Fibroblast of the conjunctiva (primary cell): ENCODE measurements at places on chromosomes 7 and 10.

GRCh38 chr10:109961174-109962001, 38.1 kb upstream of the XPNPEP1 start:
- no peak for DNase-seq

DNA sequence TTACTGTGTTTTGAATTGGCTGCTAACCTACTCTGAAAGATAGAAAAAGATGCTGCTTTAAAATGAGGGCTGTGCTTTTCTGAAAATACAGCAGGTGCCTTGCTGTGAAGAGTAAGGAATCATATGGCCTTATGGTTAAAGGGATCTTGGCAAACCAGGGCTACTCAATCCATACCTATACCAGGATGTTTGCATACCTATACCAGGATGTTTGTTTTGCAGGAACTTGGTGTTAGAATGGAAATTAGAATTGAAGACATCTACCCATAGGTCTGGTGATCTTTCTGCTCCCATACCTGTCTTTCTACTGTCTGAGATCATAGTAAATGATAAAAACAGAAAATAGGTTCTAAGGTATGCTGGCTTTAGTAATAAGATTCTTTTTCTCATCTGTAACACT, 200.2 kb upstream of the C7orf33 start:
- no peak for DNase-seq

- DNase-seq: no peak
Observed at GRCh38 chr10:61547297-61547696, 94.1 kb upstream of the TMEM26 start.

- DNase-seq: no peak
Observed at GRCh38 chr10:27065084-27065483, 35.2 kb downstream of the ANKRD26 start.

- no peak for DNase-seq
Observed at GRCh38 chr10:73644767-73645166, 3.5 kb upstream of the MYOZ1 start.

- DNase-seq: no peak
Observed at GRCh38 chr10:48316236-48316635, 9.8 kb downstream of the MAPK8 start.

- no peak for DNase-seq
Observed at GRCh38 chr7:1151156-1151555, 8.8 kb downstream of the ZFAND2A start.

DNA sequence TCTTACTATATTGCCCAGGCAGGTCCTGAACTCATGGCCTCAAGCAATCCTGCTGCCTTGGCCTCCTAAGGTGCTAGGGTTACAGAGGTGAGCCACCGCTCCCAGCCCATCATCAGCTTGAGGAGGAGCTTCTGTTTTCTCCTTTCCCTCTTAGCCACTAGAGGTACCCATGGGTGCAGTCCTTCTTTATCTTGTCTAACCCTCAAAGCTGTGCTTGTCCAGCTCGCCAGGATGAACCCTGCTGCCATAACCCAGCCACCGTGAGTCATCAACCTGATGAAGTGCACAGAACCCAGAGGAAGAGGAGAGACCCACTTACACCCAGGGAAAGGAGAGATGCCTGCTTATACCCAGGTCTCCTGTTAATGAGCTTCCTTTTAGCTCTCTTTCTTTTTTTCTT, 133.4 kb downstream of the CUL2 start:
- DNase-seq: no peak

GRCh38 chr7:73577627-73578341, 595 bp downstream of the TBL2 start:
- DNase-seq: no peak

DNA sequence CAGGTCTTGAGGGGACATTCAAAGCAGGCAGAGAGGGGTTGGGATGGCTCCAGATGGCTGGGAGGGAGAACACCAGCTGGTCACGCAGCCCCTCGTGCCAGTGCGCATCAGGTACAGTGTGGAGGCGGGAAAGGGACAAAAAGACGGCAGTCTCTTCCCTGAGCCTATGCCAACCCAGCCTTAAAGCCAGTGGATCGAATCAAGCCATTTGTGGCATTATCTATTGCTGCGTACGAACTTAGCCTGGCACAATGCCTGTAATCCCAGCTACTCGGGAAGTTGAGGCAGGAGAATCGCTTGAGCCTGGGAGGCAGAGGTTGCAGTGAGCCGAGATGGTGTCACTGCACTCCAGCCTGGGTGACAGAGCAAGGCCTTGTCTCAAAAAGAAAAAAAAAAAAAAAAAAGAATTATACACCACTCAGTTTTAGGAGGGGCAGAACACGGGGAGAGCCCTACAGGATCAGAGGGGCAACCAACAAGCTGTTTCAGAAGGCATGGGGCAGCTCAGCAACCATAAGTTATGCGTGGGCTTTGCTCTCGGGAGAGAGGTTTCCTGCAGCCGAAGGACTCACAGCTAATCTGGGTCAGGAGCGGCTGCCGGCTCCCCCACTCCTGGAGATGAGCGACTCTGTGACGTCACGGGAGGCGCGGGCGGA, 356 bp upstream of the NDUFB2 start:
- DNase-seq: peak; percentile 67
